Daoy (cell line): ENCODE measurements at places on chromosomes 12 and 14. TPM values are rescaled to one million over a fixed set of nuclear protein-coding genes. Genes with fewer than 3 reads are reported as not detected.
A peak's percentile ranks its signal among the peaks of the same experiment; 100 is the strongest.

DNA sequence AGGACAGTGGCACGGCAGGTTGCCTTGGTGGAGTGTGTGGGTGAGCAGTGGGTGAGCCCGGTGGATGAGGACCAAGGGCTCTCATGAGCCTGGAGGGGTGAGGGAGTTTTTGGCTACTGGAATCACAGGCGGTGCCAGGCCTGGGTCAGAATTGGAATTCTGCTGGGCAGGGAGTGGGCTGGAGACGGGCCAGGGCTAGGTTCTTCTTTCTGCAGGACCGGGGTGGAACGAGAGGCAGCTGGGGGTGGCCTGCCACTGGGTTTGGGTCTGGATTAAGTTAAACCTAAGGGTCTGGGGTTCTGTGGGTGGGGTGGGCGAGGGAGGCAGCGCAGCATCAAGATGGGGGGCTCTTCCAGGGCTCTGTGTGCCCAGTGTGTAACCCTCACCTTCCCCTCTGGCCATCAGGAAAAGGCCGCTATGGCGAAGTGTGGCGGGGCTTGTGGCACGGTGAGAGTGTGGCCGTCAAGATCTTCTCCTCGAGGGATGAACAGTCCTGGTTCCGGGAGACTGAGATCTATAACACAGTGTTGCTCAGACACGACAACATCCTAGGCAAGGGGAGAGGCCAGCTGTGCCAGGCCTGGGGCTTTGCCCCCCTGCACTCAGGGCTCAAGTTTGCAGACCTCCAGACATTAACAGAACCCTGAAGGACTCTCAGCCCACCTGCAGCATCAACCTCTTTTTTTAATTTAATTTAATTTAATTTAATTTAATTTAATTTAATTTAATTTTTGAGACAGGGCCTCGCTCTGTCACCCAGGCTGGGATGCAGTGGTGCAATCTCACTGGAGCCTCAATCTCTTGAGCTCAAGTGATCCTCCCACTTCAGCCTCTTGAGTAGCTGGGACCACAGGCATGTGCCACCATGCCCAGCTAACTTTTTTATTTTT lies 7.0 kb downstream of the ACVRL1 start:
- no peak for DNase-seq

DNA sequence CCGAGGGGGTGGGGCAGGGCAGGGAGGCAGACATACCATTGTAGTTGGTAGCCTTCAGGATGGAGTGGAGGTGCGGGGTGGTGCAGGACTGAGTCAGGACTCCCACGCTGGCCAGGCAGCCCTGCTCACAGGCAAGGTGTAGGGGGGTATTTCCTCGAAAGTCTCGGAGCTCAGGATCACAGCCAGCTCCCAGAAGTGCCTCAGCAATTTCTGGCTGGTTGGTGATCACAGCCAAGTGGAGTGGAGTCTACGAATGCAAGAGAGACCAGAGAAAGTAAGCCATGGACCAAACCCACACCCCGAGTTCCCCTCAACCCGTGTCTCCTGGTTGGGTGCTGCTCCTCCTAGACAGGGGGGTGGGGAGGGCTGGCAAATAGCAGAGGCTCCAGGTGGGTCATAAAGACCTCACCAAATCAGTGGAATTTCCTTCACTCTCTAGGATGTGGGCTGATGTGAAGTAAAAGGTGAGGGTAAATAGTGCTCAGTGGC lies 1.4 kb downstream of the NFKBIA start:
- peak; percentile 57 for DNase-seq

GRCh38 chr14:103724116-103724515 lies 8.5 kb downstream of the ZFYVE21 start:
- DNase-seq: peak; percentile 66

GRCh38 chr14:50018201-50018932 lies 98.0 kb downstream of the VCPKMT start:
- DNase-seq: peak; percentile 37

DNA sequence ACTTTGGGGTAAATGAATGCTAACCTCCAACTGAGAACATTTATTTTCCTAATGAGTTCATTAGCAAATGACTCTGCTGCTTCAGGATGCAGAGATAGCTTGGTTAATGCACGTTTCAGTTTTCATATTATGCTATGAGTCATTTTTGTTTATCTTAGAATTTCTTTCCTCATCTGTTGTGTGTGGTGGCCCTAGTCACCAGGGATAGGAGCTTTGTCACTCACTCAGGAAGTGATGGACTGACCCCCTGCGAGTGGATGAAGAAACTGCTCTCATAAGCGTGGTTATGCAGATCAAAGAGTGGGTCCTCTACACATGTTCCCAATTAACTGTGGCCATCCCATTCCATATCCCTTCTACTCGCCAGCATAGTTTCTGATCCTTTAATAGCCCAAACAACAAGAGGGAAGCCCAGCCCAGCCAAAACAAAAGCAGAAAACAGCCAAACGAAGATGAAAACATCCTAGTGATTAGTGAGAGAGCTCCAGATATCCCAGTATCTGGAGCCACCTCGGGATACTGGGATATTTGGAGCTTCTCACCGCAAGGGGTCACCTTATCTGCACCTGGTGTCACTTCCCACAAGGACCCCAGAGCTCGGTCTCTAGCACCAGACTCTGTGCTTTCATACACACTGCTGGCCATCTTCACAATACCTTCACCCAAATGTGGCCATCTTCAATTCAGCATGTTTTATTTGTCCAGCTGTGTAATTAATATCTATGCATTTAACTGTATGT lies 8.6 kb downstream of the TC2N start:
- DNase-seq: peak; percentile 74

DNA sequence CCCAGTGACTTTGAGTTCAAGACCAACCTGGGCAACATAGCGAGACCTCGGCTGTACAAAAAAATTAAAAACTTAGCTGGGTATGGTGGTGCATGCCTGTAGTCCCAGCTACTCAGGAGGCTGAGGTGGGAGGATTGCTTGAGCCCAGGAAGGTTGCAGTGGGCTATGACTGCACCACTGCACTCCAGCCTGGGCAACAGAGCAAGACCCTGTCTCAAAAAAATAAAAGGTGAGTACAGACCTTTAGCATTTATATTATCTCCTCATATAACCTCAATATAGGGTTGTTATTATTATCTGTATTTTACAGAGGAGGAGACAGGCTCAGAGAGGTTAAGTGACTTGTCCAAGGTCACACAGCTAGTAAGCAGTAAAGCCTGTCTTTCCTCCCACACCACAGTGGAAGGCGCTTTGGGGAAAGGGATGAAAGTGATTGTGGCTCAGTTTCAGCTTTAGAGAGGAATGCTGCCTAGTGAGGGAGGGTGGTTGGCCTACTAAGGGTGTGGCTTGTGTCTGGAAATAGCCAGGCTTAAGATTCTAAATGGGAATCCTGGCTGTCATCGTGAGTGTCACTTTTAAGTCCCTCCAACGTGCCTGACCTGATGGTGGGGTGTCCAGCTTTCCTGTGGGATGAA lies 7.2 kb downstream of the TPCN1 start:
- DNase-seq: no peak

GRCh38 chr12:122955156-122955555 lies 11.1 kb downstream of the ABCB9 start:
- no peak for DNase-seq

- no peak for DNase-seq
These were observed 72.1 kb upstream of the ST8SIA1 start for GRCh38 chr12:22406627-22407026.

DNA sequence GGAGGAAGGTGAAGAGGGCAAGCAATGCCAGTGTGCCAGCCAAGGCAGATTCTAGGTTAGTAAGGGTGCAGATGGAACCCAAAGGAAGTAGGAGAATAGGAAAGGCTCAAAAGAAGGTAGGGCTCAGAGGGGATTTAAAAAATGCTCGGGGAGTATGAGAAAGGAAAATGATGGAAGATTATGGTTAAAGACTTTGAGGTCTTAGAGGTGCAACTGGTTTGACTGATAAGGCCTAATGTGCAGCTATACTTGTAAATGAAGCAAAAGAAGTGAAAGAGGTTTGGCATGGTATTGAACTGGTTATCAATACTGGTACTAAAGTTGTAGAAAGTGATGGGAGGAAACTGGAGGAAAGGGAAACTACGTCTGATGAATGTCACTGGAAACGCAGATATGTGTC lies 94.7 kb downstream of the RPS6KA5 start:
- no peak for DNase-seq

GRCh38 chr12:45423931-45424330 lies 208.0 kb downstream of the ANO6 start:
- DNase-seq: no peak

DNA sequence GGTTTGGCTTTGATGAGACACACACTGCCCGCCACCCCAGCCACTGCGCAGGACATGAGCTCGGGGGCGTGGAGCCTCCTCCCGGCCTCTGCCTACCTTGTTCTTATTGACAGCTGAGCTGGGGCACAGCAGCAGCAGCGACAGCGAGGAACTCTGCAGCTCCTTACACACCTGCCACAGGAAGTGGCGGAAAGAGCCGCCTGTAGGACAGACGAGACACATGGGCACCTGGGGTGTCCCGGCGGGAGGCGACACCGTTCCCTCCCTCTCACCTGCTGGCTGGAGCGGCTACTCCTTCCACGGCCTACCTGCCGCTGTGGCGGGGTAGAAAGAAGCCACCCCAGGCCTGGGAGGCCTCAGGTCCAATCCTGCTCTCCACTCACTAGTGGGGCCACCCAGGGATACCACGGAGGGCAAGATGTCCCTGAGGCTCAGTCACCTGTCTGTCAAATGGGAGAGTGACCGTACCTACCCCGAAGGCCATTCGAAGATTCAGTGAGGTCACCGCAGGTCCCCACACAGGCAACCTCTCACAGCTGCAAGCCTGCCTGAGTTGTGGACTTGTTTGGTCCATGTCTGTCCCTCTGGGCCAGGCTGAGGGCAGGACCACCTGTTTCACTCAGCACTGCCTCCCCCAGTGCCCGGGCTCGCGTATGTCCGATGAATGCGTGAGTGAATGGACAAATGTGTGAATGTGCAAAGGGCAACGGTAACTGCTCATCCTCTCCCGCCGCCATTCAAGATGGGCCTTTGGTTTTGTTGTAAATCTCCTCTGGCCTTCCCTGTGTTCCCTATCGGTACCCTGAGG lies 42.6 kb downstream of the TRAFD1 start:
- DNase-seq: no peak

GRCh38 chr14:68015356-68016254 lies 196.0 kb downstream of the RAD51B start:
- no peak for DNase-seq

- DNase-seq: no peak
These were observed 64.5 kb downstream of the TESC start for GRCh38 chr12:117034701-117035151.

DNA sequence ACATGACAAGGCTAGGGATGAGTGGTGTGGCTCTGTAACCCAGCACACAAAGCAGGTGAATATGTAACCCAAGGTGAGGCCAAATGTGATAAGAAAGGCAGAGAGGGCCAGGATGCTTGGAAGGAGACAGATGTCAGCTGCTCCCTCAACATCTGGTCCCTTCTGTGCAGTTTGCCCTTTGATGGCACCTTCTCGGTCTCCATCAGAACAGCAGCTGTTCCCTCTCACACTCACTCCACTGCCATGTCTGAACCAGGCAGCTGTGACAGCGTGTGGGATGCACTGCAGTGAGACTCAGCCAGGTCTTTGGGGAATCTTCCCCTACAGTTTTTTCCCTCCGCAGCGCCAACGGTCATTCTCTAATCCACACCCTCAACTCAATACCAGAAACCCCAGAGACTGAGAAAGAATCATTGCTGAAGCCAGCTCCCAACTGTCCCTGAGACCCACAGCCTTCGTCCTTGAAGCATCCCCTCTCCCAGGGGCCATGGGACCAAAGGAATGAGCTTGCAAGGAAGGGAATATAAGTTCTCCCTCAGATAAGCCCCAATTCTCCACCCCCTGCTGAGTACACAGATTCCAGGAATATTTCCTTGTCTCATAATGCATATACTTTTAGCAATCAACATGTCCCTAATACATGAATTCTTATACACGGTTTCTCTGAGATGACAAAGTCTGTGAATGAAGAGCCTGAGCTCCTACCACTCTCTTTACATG lies 230.0 kb downstream of the GLT1D1 start:
- DNase-seq: no peak

DNA sequence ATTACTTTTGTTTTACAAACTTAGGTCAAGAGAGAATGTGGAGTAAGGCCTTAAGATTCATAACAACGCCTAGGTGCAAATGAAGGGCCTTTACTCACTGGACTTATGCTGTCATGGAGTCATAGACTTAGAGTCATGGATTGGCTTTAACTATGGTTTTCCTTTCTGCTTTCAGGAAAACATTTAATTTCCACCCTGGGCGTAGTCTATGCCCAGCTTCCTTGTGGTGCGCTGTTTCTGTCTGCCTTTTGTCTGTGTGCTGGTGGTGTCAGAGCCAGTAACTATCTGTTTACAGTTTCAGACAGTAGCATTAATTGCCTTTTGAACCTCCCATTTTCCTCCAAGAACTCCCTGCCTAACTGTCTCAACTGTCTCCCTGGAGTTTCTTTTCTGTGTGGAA lies 31.8 kb upstream of the COX6A1 start:
- DNase-seq: no peak

DNA sequence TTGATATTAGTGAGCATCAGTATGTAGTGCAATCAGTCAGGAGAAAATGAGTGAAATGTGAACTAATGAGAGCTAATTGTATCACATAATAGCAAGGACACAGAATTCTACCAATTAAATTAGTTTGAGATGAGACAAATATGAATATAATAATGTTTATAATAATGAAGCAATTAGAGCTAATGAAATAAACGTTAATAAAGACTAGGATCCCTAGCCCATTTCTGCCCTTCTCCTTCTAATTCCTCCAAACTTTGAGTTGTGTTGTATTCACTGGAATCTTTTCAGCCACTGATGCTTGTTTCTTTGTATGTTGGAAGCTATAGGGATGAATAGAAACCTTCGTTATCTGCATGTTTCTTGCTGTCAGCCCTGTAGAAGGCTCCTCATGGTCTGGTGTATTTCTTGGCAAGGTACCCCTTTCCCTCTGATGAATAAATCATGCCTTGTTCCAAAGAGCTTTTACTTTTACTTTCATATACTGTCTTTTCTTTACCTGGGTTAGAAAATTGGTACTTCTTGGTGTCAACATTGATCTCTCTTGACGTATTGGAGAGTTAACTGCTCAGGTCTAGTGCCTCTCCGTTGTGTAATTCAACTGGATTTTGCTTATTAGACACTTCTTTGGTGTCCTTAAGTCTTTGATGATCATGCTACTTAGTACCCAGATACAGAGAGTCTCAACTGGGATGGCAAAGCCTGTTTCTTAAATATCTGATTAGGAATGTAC lies 154.8 kb downstream of the PTCSC3 start:
- no peak for DNase-seq

Gene PGF
- 4.4 and 8.0 TPM in 2 replicates for total RNA-seq

Gene ALDH2
- 28.5 and 36.1 TPM in 2 replicates for total RNA-seq

Gene FITM1
- total RNA-seq: 2.7 TPM in 1 of 2 replicates, not detected in the other

Gene SYT1
- total RNA-seq: 0.45 and 1.1 TPM in 2 replicates

Gene LRP10
- total RNA-seq: 17.3 and 21.1 TPM in 2 replicates

Gene RNASE2
- total RNA-seq: not detected in 2 replicates

Gene KCNC2
- not detected in 2 replicates for total RNA-seq

Gene KLRB1
- not detected in 2 replicates for total RNA-seq
